ENCODE measurements at places on chromosomes 4 and X.

DNA sequence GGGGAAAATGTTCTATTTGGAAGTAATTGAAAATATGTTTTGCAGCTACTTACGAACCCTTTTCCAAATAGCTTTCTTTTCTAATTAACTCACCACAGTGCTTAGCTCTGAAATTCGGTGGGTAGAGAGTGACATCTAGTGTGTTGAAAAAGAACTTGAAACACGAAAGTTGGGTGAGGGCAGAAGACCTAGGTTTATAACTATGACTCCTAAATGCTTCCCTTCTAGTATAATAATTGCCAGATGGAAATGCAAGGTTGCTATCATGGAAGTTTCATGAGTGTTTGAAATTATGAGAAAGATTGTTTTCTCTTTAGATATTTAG lies 77.3 kb upstream of the NOCT start:
- DNase-seq = no peak

DNA sequence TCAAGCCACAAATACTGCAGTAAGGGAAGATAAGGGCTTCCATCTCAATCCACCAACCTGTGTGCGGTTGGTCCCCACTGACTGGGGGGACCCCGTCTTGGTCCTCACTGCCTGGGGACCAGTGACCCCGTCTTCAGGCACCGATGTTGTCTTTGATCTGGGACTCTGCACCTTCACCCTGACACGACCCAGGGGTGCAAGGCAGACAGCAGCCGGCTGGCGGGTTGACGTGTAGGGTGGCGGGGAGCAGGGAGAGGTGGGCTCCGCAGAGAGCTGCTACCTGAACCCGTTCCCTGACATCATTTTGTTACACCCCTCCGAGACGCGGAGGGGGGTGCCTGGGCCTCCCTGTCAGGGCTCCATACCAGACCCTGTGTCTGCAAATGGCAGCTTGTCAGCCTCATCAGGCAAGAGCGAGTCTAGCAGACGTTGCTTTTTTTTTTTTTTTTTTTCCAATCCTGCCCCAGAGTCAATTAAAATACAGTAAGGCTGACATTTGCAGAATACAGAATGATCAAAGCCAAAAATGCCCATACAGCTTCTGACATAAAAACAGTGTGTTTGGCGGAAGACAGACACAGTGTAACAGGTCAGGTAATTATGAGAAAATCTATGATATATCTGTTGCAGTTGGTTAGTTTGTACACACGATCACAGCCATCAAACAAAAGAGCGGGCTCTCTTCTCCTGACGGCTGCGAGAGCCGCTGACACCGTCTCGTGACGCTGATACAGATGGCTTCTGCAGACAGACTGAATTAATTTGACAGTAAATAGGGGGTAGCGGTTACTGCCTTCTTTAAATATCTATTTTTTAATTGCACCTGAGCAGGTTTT lies 118.6 kb downstream of the CRLF2 start:
- DNase-seq = no peak

DNA sequence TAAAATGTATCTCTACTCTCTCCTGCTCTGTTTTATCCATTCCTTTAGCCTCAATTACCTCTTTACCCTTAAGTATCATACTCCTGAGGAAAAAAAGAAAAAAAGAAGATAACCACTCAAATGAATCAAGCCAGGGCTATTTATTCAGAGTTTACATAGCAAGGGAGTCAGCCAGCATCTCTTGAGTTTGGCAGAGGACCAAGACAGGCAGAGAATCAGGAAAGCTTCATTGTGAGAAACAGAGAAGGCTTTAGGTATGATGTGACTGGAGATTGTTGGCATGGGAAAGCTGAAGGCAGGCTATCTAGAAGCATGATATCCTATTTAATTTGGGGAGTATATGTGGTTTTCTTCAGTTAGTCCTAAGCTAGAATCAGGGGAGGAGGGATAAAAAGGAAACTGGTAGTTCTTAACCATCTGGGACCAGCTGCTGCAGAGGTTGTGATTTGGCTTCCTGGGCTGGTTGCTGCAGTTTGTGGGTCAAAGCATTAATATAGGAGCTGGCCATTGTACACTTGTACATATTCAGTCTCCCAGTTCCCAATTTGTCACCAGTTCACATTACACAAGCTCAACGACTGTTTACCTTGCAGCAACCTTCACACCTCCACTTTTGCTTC lies 11.2 kb downstream of the APELA start:
- DNase-seq = no peak

DNA sequence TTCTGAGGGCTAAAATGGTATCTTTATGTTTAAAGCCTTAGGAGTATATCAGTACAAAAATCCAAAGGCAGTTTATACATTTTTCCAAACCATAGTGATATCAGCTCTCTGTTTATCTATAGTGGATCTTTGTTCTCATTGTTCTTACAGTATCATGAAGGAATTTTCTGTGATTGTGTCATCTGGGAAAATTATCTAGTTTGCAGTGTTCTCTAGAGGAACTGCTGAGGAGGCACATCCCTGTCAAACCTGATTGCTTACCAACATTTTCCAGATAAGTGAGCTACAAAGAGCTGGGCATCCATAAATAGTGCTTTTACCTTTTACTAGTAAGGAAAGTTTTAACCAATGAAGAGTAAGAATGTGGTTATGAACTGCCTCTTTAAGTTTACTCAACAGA lies 44.9 kb upstream of the SLC25A31 start:
- DNase-seq = no peak

DNA sequence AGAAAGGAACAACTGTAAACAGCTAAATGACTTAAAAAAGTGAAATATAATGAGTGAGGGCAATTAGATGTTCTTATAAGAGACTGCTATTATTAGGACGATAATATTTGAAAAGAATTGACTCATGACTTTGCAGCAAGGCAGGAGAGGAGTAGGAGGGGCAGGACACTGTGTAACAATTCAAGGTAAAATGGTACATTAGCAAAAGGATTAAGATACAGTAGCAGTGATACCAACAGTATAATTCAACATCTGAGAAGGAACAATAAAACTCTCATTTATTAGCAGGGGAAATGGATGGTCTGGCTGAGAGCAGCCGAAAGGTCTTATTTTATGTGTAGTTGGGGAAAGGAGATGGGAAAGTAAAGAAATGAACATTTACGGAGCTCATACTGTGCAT lies 315.5 kb upstream of the BOD1L1 start:
- no peak for DNase-seq

GRCh38 chr4:38131371-38132091 lies 171.3 kb downstream of the PTTG2 start:
- DNase-seq = no peak

- DNase-seq = no peak
Observed at GRCh38 chrX:108494406-108495090, 54.9 kb downstream of the COL4A5 start.

DNA sequence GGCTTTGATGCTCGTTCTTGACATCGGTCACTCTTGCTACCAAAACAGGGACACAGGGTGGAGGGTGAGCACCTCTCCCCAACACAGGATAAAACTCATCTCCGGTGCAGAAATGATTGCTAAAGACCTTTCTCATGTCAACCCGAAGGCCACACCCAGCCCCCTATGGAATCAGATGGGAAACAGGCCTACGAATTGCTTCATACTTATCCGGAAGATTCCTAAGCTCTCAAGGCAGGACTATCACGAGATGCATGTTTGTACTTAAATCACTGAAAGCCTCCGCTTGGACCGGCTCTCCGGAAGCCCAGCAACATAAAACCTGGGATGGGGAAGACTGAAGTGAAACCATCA lies 74.9 kb downstream of the MTMR1 start:
- no peak for DNase-seq

DNA sequence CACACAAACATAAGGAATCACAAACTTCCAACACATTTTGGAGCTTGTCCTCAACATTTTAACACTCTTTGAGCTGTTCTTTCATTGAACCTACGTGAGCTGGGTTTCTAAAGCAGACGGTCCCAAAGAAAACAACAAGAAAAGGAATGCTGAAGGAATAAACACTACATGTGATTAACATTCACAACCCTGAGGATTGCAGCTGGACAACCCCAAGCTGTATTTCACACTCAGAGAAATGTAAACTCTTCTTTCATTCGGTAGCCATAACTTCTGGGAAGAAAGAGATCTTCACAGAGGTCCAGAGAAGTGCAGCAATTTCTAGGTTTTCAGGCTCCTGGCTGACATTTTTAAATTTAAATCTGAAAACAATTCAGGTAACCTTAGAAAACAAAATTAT lies 130.2 kb downstream of the CFAP299 start:
- DNase-seq = no peak

DNA sequence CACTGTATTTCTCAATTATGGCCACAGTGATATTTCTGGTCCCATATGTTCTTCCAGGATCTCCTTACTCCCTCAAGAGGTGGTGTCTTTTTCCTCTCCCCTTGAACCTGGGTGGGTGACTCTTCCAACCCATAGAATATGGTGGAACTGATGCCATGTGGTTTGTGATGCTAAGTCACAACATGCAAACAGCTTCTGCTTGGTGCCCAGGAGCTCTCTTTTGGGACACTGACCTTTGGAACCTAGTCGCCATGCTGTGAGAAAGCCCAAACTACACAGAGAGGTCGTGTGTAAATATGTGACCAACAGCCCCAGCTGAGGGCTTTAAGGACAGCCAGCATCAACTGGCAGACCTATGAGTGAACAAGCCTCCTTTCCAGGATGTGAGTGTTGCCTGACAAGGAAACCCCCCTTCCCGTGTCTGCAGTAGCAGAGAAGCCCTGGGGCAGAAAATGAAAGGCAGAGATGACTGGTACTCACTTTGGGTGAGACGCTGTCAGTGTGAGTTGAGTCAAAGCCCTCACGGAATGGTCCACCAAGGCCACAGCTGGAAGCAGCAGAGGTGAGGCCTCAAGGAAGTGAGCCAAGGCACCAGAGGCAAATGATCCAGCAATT lies 223.4 kb downstream of the BCOR start:
- DNase-seq = no peak

GRCh38 chrX:53421772-53422085 lies 725 bp downstream of the SMC1A start:
- no peak for DNase-seq

GRCh38 chr4:3010577-3010976 lies 47.2 kb downstream of the GRK4 start:
- no peak for DNase-seq

DNA sequence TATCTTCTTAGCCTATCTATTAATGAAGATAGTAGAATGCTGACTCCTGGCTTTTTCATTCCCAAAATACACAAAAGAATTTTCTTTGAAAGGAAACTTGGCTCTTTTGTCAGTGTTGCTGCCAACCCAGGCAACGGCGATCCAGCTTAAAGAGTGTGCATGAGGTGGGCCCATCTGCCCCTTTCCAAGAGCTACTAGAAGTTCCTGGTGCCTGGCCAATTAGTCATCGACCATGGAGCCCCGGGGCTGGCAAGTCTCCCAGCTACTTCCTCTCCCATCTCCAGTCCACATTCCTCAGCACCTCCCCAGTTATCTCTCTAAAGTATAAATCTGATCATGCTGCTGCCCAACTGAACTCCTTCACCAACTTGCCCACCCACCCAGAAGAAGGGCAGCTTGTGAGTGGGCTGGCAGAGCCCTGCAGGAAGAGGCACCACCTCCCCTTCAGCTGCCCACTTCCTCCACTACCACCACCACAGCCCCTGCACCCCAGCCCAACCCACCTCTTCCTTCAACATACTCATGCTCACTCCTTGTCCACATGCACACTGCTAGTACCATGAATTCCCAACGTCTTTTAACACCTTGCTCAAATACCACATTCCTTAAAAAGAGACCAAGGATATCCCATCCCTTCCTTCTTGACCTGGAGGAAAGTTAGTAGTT lies 158.2 kb upstream of the MAP3K15 start:
- peak; percentile 95 for DNase-seq

DNA sequence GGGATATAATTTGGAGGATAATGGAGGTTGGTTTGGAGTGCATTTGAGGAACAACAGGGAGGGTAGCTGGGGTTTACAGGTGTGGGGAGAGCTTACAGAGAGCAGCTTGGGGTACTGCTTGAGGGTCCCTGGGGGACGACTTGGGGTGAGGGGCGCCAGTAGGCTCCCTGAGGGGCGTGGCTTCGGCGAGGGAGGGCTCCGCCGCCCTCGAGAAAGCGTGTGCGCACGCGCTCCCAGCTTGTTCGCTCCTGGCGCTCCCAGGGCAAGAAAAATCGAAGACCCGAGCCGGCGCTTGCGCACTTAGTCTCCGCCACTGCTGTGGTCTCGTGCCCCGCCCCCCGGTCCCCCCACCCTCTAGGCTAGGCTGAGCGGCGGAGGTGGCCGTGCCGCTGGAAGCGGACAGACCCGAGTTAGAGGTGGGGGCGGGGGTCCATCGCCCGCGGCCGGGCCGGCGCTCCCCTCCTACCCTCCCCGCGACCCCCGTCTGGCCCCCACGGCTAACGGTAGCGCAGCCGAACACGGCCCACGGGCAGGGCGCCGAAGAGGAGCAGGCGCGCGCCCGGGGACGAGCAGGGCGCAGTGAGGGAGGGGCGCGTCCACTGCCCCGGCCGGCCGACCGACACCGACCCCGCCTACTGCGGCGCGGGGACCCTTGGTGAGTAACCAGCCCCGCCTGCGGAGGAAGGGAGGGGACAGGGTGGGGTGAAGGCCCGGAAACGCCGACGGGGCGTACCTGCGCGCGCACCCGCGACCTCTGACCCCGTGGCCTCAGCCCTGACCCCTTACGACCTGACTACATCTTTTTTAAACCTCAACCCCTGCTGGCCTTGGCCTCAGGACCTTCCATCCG lies 5.4 kb upstream of the CCDC120 start:
- peak; percentile 87 for DNase-seq

GRCh38 chrX:49273181-49273727 lies 3.7 kb downstream of the PPP1R3F start:
- no peak for DNase-seq

- DNase-seq = no peak
Observed at GRCh38 chr4:95095348-95095974, 337.7 kb downstream of the BMPR1B start.

DNA sequence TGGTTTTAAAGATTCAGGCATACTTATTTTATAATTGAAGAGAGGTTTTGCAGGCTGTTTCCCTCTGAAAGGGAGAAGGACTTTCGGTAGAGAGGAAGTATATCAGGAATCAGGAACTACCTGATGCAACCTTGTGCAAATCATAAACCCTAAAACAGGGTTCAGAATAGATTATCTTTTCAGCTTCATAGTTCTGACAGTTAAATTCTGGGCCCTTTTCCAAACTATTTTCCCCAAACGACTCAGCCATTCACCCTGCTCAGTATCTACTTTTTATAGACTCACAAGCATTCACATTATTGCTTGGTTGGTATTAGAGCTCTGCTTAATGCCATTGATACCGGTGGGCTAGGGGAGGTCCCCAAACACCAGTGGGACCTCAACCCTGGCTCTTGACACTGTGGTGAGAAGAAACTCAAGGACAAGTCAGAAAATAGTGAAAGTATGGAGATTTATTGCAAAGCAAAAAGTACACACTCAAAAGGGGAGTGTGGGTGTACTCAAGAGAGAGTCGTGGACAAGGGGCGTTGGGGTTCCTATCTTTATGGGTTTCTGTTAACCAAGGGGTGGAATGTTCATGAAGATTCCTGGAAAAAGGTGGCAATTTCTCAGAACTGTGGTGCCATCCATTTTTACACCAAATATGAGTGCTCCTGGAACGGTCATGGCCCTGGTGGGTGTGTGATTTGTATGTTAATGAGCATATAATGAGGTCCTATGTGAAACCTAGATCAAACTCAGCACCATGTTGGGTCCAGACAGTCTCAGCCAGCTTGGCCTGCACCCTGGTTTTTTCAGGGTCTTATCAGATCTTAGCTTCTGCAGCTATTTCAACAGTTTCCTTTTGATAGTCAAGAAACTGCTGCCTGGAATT lies 238.3 kb downstream of the DCLK2 start:
- no peak for DNase-seq
